Ascending aorta (tissue), 2 donors: ENCODE measurements at places on chromosomes 2 and 18. TPM values are rescaled to one million over a fixed set of nuclear protein-coding genes. Genes with fewer than 3 reads are reported as not detected.

HOXD13 gene
- total RNA-seq: not detected

TEX44 gene
- total RNA-seq: not detected

AFF3 gene
- total RNA-seq: 7.1 TPM

PPM1G gene
- 24.7 TPM for total RNA-seq

ASPRV1 gene
- 4.3 TPM for total RNA-seq

MAP3K19 gene
- total RNA-seq: not detected

ZEB2 gene
- 74.6 TPM for total RNA-seq

SGPP2 gene
- total RNA-seq: 0.21 TPM

UGT1A1 gene
- total RNA-seq: not detected

CKAP2L gene
- total RNA-seq: not detected

NGEF gene
- 0.43 TPM for total RNA-seq

SCTR gene
- not detected for total RNA-seq

AGFG1 gene
- total RNA-seq: 25.5 TPM

FOXD4L1 gene
- total RNA-seq: not detected

REEP1 gene
- 6.4 TPM for total RNA-seq

SAG gene
- not detected for total RNA-seq

FAM136A gene
- 2.0 TPM for total RNA-seq

NFE2L2 gene
- total RNA-seq: 99.3 TPM

FSIP2 gene
- under 0.01 TPM for total RNA-seq

PROC gene
- not detected for total RNA-seq

RNU2-63P gene
- total RNA-seq: not detected

RELCH gene
- total RNA-seq: 26.4 TPM

GPBAR1 gene
- not detected for total RNA-seq

ASXL3 gene
- 6.6 TPM for total RNA-seq

ATOH8 gene
- total RNA-seq: 239 TPM

HOXD9 gene
- total RNA-seq: not detected

DSC3 gene
- total RNA-seq: 0.85 TPM

TMEFF2 gene
- not detected for total RNA-seq

FBXO15 gene
- not detected for total RNA-seq

METAP1D gene
- total RNA-seq: not detected

TFPI gene
- total RNA-seq: 85.6 TPM

FARP2 gene
- total RNA-seq: 19.6 TPM

TRABD2A gene
- 1.1 TPM for total RNA-seq

HAAO gene
- total RNA-seq: 7.2 TPM

CHRNA1 gene
- not detected for total RNA-seq

GPR155 gene
- 1.8 TPM for total RNA-seq

DOK6 gene
- total RNA-seq: not detected

SERPINB3 gene
- 0.21 TPM for total RNA-seq

MAPRE3 gene
- total RNA-seq: 18.9 TPM

CTLA4 gene
- total RNA-seq: not detected

PLGLB2 gene
- total RNA-seq: not detected

DCDC2C gene
- total RNA-seq: 2.4 TPM

WNT6 gene
- total RNA-seq: 1.2 TPM

TMEM169 gene
- 7.3 TPM for total RNA-seq

C2orf80 gene
- total RNA-seq: not detected

PLGLB1 gene
- not detected for total RNA-seq

MC4R gene
- not detected for total RNA-seq

IDH1 gene
- 25.9 TPM for total RNA-seq

RGPD8 gene
- 8.2 TPM for total RNA-seq

CDCA7 gene
- not detected for total RNA-seq

DYNAP gene
- not detected for total RNA-seq

CD302 gene
- total RNA-seq: 30.9 TPM

SATB2 gene
- total RNA-seq: 1.2 TPM

NFU1 gene
- total RNA-seq: 49.4 TPM

EFR3B gene
- 0.32 TPM for total RNA-seq

STK39 gene
- 7.5 TPM for total RNA-seq

TMEM214 gene
- 74.1 TPM for total RNA-seq

LMAN2L gene
- 9.5 TPM for total RNA-seq
